ENCODE measurements at places on chromosomes 4 and X. TPM values are rescaled to one million over a fixed set of nuclear protein-coding genes. Genes with fewer than 3 reads are reported as not detected.

The FRG1 gene
- total RNA-seq = 44.4 TPM

The FGF13 gene
- total RNA-seq = 0.69 TPM

The NXF2B gene
- total RNA-seq = not detected

The PNMA5 gene
- not detected for total RNA-seq

The LNX1 gene
- total RNA-seq = not detected

The CXCL8 gene
- 8.6 TPM for total RNA-seq

The MAGEA2B gene
- not detected for total RNA-seq

The CDKL2 gene
- total RNA-seq = 6.2 TPM

The FRAS1 gene
- total RNA-seq = 2.0 TPM

The ACE2 gene
- total RNA-seq = not detected

The RASGEF1B gene
- total RNA-seq = 1.1 TPM

The AFAP1 gene
- total RNA-seq = 13.0 TPM

The CENPI gene
- 35.6 TPM for total RNA-seq

The GPR78 gene
- not detected for total RNA-seq

The PWWP3B gene
- not detected for total RNA-seq

The HTN3 gene
- not detected for total RNA-seq

The DNAAF6 gene
- total RNA-seq = not detected

The USP17L11 gene
- not detected for total RNA-seq

The SYAP1 gene
- 20.3 TPM for total RNA-seq

The CFP gene
- 0.33 TPM for total RNA-seq

The ADAM29 gene
- total RNA-seq = not detected

The SHOX gene
- not detected for total RNA-seq

The TCEAL8 gene
- 121 TPM for total RNA-seq

The AADAT gene
- total RNA-seq = 6.9 TPM

The PDCL2 gene
- total RNA-seq = not detected

The BCLAF3 gene
- 3.3 TPM for total RNA-seq

The XPNPEP2 gene
- total RNA-seq = not detected

The CTAG1A gene
- not detected for total RNA-seq

The ETDB gene
- total RNA-seq = not detected

The CFAP99 gene
- under 0.01 TPM for total RNA-seq

The COX7B2 gene
- not detected for total RNA-seq

The FREM3 gene
- total RNA-seq = not detected

The GLRA2 gene
- not detected for total RNA-seq

The MAP7D3 gene
- 18.9 TPM for total RNA-seq

The HGFAC gene
- total RNA-seq = not detected

The WWC2 gene
- total RNA-seq = 20.0 TPM

The TBX22 gene
- not detected for total RNA-seq

The NCAPG gene
- total RNA-seq = 20.4 TPM

The BEND2 gene
- not detected for total RNA-seq

The ZFYVE28 gene
- total RNA-seq = 6.6 TPM

The CHM gene
- 33.0 TPM for total RNA-seq

The HERC5 gene
- 36.7 TPM for total RNA-seq

The DKK2 gene
- 1.8 TPM for total RNA-seq

The USP53 gene
- total RNA-seq = 73.6 TPM

The TACR3 gene
- not detected for total RNA-seq

The ALAS2 gene
- total RNA-seq = not detected

The KLHL8 gene
- total RNA-seq = 7.2 TPM

The ZCCHC4 gene
- total RNA-seq = 11.6 TPM

The PGAM4 gene
- total RNA-seq = not detected

The CYSLTR1 gene
- not detected for total RNA-seq

The CACNA1F gene
- not detected for total RNA-seq

The KIAA1210 gene
- not detected for total RNA-seq

The GPRIN3 gene
- 15.3 TPM for total RNA-seq

The CDS1 gene
- total RNA-seq = under 0.01 TPM

The CPLX1 gene
- total RNA-seq = not detected
